Gastroesophageal sphincter (tissue), 4 donors: ENCODE measurements at places on chromosomes 1 and 21. TPM values are rescaled to one million over a fixed set of nuclear protein-coding genes. Genes with fewer than 3 reads are reported as not detected.

DNA sequence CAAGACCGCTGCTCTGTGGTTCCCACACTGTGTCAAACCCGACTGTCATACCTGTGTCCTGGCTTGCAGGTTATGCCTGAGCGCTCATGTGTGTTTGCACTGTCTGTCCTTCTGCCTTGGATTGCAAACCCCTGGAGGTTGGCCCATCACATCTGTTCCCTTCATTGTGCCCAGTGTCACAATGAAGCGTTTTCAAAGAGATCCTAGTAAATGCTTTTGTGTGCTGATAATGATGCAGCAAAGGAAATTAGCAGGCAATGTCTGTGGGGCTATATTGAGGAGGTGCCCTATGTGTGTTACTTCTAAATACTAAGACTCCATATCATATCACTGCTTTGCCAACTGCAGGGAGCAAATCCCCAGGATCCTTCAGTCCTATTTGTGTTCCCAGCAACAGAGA is 424.4 kb upstream of the NFIA start:
- ATAC-seq = no peak

DNA sequence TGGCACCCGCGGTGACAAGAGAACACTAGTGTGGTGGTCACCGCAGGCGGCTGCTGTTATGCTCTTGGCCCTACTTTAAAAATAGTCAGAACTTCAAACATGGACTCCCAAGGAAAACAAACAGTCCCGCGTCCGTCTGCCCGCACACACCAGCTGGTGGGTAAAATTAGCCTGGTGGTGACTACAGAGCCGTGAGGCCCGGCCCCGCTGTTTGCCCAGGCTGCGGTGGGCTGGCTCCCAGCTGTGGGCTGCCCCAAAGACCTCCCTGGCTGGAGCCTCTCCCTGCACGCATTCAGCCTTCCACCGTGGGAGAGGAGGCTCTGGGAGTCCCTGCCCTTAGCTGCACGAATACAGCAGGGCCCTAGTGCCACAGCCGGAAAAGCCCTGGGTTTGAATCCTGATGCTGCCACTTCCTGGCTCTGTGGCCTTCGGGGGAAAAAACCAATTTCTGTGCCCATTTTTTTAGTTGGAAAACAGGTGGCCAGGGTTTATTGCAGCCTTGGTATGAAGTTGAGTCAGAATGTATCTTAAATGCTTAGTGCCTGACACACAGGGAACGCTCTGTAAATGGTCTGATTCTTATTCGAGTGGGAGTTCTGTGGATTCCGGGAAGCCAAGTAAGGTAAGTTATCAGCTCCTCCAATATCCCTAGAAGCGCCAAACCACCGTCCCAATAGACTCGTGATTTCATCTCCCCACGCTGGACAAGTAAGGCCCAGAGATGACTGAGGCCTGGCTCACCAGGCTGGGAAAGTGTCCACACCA is 58.2 kb downstream of the ALPL start:
- no peak for ATAC-seq

- peak; percentile 72 for ATAC-seq
Measured at GRCh38 chr1:62325081-62325480, 5.8 kb upstream of the KANK4 start.

GRCh38 chr1:192936313-192937018 is 122.7 kb downstream of the UCHL5 start:
- no peak for ATAC-seq

DNA sequence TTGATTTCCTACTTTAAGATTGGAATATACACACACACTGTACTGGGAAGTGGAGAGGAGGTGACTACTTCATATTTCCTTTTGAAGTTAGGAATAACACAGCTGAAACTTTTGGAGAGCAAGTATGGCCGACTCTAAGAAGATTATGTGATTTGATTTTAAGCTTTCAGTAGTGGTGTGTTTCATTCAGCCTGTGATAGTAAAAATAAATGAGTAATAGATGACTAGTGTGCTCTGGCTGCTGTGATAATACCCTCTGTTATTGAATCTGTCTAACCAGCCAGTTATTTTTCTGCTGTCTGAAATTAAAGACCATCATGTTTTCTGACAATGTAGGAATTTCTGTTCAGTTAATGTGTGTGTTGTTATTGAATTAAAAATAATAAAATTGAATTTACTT is 48.3 kb downstream of the CTTNBP2NL start:
- no peak for ATAC-seq

- peak; percentile 48 for ATAC-seq
Measured at GRCh38 chr21:29208682-29209059, 78.2 kb downstream of the MAP3K7CL start.

DNA sequence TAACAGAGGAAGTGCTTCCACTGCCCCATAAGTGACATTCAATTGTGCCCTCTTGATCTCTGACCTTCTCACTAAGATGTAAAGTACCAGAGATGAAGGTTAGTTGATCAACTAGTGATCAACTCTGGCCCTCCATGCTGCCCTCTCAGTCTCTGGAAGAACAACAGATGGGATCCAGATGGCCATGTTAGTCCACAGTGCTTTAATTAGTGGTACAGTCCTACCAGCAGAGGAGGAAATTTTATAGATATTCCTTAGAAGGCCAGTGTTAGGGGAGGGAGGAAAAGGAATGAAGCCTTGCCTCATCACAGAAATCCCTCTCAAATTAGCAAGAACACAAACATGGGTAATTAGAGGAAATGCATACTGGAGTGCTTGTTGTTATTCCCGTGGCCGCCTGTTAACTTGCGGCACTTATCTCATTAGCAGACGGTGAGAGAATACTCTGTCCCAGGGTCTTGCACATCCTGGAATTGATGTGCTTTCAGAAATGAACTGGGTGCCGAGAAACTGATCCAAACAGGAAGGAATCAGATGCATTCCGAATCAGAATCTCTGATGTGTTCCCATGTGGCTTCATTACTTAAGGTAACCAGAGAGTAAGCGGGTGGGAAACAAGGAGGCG is 91.1 kb upstream of the RGS4 start:
- no peak for ATAC-seq

DNA sequence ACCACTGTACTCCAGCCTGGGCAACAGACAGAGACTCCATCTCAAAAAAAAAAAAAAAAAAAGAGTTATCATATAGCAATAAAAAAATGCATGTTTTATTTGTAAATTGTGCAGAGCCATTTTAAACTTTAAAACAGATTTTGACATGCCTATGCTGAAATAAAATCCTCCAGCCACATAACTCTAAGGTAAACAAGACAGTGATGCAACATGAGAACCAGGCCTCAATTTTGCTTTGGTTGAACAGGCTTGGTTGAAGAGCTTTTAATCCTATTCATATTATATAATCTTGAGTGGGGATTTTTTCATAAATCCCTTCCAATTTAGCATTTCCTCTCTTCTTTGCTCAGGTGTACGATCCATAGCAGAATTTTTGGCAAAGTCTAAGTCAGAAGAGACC is 26.1 kb downstream of the ARMH1 start:
- ATAC-seq = no peak

- ATAC-seq = no peak
Measured at GRCh38 chr1:8456991-8457390, 139.1 kb downstream of the SLC45A1 start.

Gene ARHGAP29
- total RNA-seq = 43.8 TPM

GRCh38 chr1:75265792-75266191 is 131.6 kb downstream of the LHX8 start:
- ATAC-seq = no peak

- ATAC-seq = no peak
Measured at GRCh38 chr1:200310824-200311223, 99.0 kb downstream of the ZNF281 start.

DNA sequence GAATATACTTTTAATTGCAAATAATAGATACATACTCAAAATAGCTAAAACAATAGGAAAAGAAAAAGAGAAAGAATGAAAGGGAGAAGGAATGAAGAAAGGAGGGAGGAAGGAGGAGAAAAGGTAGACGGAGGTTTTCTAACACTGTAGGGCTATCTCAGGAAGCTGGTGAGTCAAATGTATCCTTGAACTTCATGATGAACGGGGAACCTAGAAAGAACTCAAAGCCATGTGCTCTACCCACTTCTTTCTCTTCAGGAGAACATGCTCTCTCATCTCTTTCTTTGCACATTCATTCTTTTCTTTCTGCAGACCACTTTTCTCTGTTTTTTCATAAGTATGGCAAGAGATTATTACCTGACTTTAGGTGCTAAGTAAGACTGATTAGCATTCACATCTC is 37.3 kb upstream of the ZNF644 start:
- no peak for ATAC-seq
